ENCODE measurements at places on chromosomes 7 and 10. TPM values are rescaled to one million over a fixed set of nuclear protein-coding genes. Genes with fewer than 3 reads are reported as not detected.

Gene WNT8B
- polyA plus RNA-seq = not detected

Gene ADARB2
- polyA plus RNA-seq = 0.33 TPM

Gene OR13A1
- 0.86 TPM for polyA plus RNA-seq

Gene CHPF2
- polyA plus RNA-seq = 10.8 TPM

Gene CACNA2D1
- polyA plus RNA-seq = 1.3 TPM

Gene SLC26A3
- 0.01 TPM for polyA plus RNA-seq

Gene ATOH7
- not detected for polyA plus RNA-seq

Gene CNNM2
- polyA plus RNA-seq = 0.88 TPM

Gene HOXA2
- polyA plus RNA-seq = 1.8 TPM

Gene KMT2C
- 8.2 TPM for polyA plus RNA-seq

Gene FAM237B
- not detected for polyA plus RNA-seq

Gene OAT
- polyA plus RNA-seq = 46.3 TPM
